ENCODE measurements at places on chromosomes 12 and 14. TPM values are rescaled to one million over a fixed set of nuclear protein-coding genes. Genes with fewer than 3 reads are reported as not detected.

Gene SERPINA10
- total RNA-seq = not detected

- peak; percentile 93 for DNase-seq
Observed at GRCh38 chr12:116135209-116135930, 142.1 kb downstream of the MED13L start.

DNA sequence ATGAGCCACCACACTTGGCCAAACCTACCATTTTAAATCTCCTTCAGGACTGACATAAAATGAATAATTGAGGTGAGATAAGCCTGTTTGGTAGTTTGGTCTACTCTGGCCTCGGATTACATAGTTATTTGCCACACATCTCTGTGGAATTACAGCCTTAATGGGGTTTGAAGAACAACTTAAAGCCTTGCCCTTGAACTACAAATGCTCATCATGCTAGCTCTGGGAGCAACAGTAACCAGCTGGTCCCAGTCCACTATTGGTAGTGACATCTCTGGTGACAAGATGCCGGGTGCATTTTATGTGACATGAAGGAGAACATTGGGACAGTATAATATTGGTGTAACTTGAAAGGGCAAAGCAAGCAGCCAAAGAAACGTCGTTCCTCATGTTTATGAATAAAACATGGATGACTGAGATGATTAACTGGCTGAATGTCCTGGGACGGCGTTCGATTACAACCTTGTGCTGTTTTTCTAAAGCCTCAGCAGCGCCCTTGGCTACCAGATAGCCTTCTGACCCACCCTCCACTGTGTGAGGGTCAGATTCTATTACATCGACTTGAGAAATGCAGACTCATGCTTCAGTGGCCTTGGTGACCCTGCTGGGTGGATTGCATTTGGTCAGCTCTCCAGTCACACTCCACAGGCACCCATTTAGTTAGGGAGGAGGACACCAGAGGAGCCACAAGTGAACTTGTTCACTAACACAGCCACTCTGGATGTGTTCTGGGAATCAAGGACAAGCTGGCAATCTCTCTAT is 41.5 kb downstream of the BEST3 start:
- peak; percentile 32 for DNase-seq

- DNase-seq = no peak
Observed at GRCh38 chr14:76736514-76736913, 24.8 kb upstream of the VASH1 start.

GRCh38 chr14:91390165-91390778 is 27.3 kb downstream of the CCDC88C start:
- no peak for DNase-seq

GRCh38 chr14:67428501-67429031 is 16.6 kb upstream of the PLEK2 start:
- DNase-seq = no peak

Gene FGF6
- not detected for total RNA-seq

Gene CACNA2D4
- total RNA-seq = 0.22 TPM

- DNase-seq = no peak
Observed at GRCh38 chr12:68264857-68265256, 11.5 kb upstream of the IL22 start.

DNA sequence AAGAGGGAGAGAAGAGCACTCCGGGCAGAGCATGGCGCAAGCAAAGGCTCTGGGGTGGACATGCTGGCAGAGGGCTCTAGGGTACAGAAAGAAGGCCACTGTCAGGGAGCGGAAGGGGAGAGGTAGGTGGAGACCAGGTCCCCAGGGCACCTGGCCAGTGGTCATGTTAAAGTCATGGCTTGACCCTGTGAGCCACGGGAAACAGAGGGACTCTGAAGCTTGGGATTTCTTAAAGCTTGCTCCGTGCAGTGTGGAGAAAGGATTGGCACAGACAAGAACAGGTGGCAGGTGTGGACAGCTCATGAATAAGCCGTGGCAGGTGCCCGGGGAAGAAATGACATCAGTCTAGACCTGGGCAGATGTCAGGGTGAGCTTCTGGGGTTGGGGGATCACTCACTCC is 413.8 kb downstream of the BCL11B start:
- DNase-seq = no peak

Gene BCL11B
- under 0.01 TPM for total RNA-seq

DNA sequence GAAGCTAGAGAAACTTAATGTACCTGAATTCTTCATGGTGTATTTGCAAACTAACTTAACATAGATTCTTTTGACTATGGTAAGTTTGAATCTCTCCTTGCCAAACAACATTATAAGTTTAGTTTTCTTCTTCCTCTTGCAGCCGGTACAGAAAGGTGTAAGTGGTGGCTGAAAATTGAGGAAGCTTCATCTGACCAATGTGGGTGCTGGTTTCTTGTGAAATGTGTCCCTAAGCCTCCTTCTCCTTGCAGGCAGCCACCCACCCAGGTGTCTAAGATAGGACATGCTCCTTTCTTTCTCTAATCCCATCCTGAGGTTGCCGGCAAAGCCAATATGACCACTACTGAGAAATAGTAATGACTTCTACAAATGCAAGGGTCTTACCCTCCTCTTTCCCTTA is 20.6 kb downstream of the GSG1 start:
- DNase-seq = no peak

Gene GMPR2
- 109 TPM for total RNA-seq

DNA sequence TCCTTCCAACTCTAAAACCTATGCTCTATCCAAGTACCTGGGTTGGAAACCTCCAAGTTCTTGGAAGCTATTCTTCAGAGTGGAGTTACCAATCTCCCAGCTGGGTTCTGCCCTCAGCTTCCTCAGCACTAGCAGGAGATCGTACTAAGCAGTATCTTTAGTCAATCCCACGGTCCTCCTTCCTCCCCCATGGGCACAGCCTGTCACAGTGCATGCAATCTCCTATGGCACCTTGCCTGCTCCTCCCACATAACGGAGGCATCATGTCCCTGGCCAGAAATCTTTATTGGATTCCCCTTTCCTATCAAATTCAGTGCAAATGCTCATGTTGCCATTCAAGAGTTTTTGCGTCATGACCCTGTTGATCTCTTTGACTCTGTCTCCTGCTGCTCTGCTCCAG is 5.4 kb upstream of the LPAR5 start:
- DNase-seq = no peak

GRCh38 chr14:20631023-20631879 is 10.2 kb downstream of the OR6S1 start:
- peak; percentile 52 for DNase-seq

Gene SLC41A2
- total RNA-seq = 2.6 TPM

DNA sequence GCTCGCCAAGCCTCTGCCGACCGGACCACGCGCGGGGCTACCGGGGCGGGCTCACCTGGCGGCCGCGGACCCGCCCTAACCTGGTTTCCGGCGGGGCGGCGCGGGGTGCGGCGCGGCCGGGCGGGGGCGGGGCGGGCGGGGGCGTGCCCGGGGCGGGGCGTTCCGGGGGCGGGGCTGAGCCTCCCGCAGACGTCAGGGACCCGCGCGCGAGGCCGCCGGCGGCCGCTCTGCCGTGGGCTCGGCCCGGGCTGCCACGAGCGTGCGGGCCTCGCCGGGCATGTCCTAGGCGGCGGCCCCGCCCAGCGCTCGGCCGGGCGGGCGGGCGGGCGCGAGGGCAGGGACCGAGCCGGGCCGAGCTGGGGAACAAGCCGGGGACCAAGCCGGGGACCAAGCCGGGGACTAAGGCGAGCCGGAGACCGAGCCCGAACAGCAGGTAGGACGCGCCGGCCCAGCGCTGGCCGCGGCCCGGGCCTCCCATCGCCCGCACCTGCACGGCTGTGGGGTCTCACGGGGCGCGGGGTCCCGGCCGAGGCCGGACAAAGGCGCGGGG is at the start of gene CEP170B:
TSS of gene CEP170B (plus strand) at position 188 of the 550 bp plus-strand sequence. CDS start 3,183 bp downstream, outside the sequence.
- DNase-seq = peak; percentile 46

Gene FBXO34
- 21.6 TPM for total RNA-seq

GRCh38 chr14:23936084-23936829 is 17.3 kb upstream of the DHRS4 start:
- DNase-seq = no peak

DNA sequence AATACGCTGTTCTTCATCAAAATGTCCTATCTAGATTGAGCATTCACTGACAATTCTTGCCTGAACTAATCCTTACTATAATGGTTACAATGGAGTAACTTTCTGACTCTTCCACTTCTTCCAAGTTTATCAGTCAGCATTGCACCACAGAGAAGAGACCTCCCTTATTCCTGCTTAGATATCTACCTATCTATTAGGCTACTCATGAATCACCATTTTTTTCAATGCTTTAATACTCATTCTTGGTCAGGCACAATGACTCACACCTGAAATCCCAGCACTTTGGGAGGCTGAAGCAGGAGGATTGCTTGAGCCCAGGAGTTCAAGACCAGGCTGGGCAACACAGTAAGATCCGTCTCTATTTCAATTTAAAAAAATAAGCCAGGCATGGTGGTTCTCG is 39.3 kb downstream of the RPS6KA5 start:
- no peak for DNase-seq

DNA sequence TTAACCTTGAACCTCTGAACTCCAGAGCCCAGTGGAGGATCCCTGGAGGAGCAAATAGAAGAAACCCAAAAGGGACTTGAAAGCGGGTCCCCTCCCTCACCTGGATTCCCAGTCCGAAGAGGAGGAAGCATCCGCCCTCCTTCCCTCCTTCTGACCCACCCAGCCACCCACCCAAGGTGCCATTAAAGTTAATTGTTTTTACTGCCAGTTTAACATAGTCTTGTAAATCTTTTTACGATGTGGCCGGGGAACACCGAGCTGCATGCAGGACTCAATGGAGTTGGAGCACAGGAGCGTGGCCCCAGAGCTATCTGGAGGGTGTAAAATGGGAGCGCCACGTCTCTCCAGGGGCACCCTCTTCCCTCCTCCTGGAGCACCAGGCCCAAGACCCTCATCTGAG is 49.9 kb upstream of the TBX3 start:
- no peak for DNase-seq

- peak; percentile 76 for DNase-seq
Observed at GRCh38 chr12:79058342-79058741, 193.8 kb downstream of the SYT1 start.

Gene ZC2HC1C
- 0.40 TPM for total RNA-seq

GRCh38 chr14:94770815-94771157 is 873 bp upstream of the GSC start:
- no peak for DNase-seq

- DNase-seq = no peak
Observed at GRCh38 chr12:90499795-90500194, 455.2 kb downstream of the CCER1 start.

DNA sequence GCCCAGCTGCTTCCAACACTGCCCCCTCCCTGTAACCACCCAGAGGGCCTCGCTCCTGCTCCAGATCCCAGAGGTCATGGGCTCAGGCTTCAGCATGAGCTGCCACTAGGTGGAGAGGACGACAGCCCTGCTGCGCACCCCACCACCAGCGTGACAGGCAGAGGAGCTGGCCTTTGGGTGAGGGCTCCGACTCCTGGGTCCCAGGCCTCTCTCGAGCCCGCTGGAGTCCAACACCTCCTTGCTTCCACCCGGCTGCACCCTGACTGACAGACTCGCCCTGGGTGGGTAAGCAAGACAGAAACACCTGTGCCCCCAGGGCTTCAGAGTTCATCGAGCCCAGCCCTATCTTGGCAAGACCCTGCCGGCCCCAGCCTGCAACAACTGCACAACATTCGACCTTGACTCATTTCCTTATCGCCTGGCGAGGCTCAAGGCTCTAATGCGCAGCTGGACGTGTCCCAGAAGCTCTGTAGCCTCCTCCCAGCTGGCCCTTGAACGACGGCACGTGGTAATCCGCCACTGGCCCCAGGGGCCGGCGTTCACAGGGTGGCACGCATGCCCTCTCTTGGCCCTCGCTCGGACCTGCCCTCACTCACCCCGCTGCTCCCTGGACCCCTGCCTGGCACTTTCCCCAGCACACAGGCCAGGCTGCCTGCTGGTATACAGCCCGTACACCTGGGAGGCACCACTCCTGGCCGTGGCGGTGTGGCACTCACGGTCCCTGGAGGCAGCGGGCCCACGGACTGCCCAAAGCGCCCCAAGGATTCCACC is 28.0 kb downstream of the VPS37B start:
- DNase-seq = peak; percentile 84

GRCh38 chr12:104656921-104657320 is 200.2 kb downstream of the CHST11 start:
- DNase-seq = no peak

- DNase-seq = no peak
Observed at GRCh38 chr14:101119830-101120571, 216.5 kb upstream of the RTL1 start.

DNA sequence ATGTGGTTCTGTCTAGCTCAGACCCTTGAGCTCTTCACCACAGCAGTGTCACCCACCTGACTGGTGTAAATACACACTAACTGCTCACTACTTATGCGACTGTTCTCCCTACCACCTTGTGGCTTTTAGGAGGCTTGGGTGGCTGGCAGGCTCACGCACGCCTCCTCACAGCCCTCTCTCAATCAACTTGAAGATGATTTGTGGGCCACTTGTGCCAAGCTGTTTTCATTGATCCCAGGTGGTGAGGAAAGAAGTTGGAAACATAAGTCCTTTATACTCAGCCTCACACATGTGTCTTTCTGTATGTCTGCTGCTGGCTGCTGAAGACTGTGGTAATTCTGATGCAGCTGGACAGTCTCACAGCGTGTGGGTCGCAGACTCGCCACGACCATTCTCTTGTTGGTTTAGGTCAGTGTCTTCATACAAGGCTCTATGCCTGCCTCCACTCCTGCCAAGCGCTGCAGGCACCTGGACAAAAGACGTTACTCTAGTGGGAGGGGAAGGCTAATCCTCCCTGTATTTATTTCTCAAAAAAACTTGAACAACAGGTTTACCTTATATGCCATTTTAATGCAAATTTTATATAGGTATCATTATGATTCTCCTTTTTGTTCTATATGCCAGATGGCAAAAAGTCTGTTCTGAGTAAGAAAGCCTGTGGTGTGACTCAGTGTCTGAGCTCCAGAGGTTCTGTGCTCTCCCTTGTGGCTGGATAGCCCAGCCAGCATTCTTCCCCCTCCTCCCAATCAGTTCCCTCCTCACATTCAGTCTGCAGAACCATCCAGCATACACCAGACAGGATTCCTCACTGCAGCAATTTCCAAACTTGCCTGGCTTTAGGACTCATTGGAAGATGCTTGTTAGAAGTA is 115.6 kb downstream of the DIP2B start:
- peak; percentile 63 for DNase-seq

Gene CCDC175
- not detected for total RNA-seq

Measured in lung microvascular endothelial cell (primary cell).